ENCODE measurements at places on chromosomes 12 and 14. TPM values are rescaled to one million over a fixed set of nuclear protein-coding genes. Genes with fewer than 3 reads are reported as not detected.

The ZFHX2 gene
- 2.3 TPM for total RNA-seq

The COL2A1 gene
- total RNA-seq, result not detected

- no peak for DNase-seq
These were observed 40.7 kb upstream of the TCL1B start for GRCh38 chr14:95645389-95645996.

GRCh38 chr12:8589679-8590078 is 23.0 kb downstream of the AICDA start:
- no peak for DNase-seq

DNA sequence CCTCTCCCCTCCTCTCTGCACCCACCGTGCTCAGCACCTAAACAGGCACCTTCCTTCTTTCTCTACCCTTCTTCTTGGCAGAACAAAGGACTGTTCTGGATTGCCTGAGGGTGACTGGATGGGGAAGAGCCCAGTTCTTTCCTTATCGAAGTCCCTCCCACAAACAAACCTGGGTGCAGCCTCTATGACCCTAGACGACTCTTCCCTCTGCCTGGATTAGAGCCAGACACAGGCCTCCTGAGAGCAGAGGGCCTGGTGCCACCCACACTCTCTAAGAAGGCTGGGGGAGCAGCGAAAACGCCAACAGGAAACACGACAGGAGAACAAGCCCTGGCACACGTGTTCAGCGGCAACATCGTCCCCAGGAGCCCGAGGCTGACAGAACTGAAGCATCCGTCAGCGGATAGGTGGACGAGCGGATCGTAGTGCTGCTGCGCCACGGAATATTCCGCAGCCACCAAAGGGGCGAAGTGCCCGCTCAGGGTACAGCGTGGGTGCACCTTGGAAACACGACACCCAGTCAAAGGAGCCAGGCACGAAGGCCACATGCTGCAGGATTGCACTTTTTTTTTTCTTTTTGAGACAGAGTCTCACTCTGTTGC is 38.0 kb downstream of the RIMBP2 start:
- DNase-seq, result no peak

DNA sequence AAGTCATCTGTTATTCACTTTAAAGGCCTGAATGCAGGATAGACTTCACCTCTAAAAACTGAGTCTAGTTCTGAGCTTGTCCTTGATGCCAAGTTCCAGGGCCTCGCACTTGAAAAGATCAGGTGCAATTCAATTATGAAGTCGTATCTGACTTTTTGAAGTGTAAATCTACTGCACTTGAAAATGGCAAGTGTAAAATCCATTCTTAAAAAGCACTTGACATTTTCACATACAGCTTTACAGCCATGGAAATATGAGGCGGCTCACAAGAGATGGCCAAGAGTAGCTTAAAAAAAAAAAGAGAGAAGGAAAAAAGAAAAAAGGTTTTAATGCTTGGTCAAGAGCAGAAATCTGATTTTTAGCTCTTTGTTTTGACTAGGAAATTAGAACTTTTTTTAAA is 172.5 kb downstream of the GXYLT1 start:
- no peak for DNase-seq

All from upper lobe of right lung (tissue), 1 donor.